Dermis microvascular lymphatic vessel endothelial cell (primary cell): ENCODE measurements at places on chromosomes 1 and 21. TPM values are rescaled to one million over a fixed set of nuclear protein-coding genes. Genes with fewer than 3 reads are reported as not detected.

Gene WDR64
- not detected in 2 replicates for total RNA-seq

Gene CD34
- total RNA-seq, result 12.6 and 19.8 TPM in 2 replicates

Gene PDZK1IP1
- 0.13 TPM in 2 replicates for total RNA-seq

Gene NSL1
- total RNA-seq, result 25.3 and 31.5 TPM in 2 replicates

Gene TRIM67
- not detected in 2 replicates for total RNA-seq

Gene OR10Z1
- not detected in 2 replicates for total RNA-seq

Gene OR2M2
- total RNA-seq, result not detected in 2 replicates

Gene ELAPOR1
- total RNA-seq, result 0.13 and 0.26 TPM in 2 replicates

Gene CACHD1
- total RNA-seq, result 2.8 and 4.4 TPM in 2 replicates

Gene RNU1-2
- under 0.01 TPM in 2 replicates for total RNA-seq

Gene EYA3
- total RNA-seq, result 9.1 and 11.4 TPM in 2 replicates

Gene P3H1
- total RNA-seq, result 67.0 and 103 TPM in 2 replicates

Gene NBPF10
- 0.51 and 0.89 TPM in 2 replicates for total RNA-seq

Gene PLA2G2D
- not detected in 2 replicates for total RNA-seq

Gene ZSWIM5
- total RNA-seq, result 3.7 and 14.7 TPM in 2 replicates

Gene AIM2
- not detected in 2 replicates for total RNA-seq

Gene CYP2J2
- total RNA-seq, result 0.13 and 0.25 TPM in 2 replicates

Gene KRTAP24-1
- total RNA-seq, result not detected in 2 replicates

Gene SPRR1A
- not detected in 2 replicates for total RNA-seq

Gene PANK4
- total RNA-seq, result 18.6 and 25.9 TPM in 2 replicates

Gene NBPF19
- 1.8 and 2.4 TPM in 2 replicates for total RNA-seq

Gene TIAM1
- 0.38 and 0.64 TPM in 2 replicates for total RNA-seq

Gene KRTAP13-4
- not detected in 2 replicates for total RNA-seq

Gene B3GALT5
- not detected in 2 replicates for total RNA-seq

Gene RGS18
- not detected in 2 replicates for total RNA-seq

Gene DNM3
- total RNA-seq, result 0.51 and 2.5 TPM in 2 replicates

Gene PRAMEF9
- total RNA-seq, result not detected in 2 replicates

Gene TRNP1
- total RNA-seq, result 1.4 and 3.1 TPM in 2 replicates

Gene TTLL7
- 0.51 and 0.63 TPM in 2 replicates for total RNA-seq
